ENCODE measurements at places on chromosomes 1 and 21. TPM values are rescaled to one million over a fixed set of nuclear protein-coding genes. Genes with fewer than 3 reads are reported as not detected.

OR2L8 gene
- not detected for total RNA-seq

GRCh38 chr1:109383087-109383779 lies 14.5 kb downstream of the SORT1 start:
- DNase-seq = no peak

DNA sequence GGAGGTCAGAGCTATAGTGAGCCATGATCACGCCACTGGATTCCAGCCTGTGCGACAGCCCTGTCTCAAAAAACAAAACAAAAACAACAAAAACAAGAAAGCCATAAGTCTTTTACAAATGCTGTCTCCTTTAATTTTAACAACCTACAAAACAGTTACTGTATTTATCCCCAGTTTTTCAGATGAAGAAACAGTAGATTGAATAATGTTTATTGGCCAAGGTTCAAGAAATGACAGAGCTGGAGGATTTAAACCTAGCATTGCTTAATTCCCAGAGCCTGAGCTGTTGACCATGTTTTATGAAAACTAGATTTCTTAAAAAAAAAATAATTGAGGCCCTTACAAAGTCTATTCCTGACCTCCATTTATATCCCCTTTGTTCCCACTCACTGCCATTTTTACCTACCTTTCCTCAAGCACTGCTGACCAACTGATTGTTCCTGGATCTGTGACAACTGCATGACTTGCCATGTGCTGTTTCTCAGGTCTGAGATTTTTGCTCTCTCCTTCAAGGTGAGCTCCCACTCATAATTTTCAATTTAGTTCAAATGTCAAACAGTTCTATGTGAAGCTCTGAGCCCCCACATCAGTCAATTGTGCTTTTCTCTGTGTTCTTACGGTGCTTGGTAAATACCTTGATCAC lies 140.8 kb downstream of the CHRM3 start:
- DNase-seq = no peak

GRCh38 chr1:19756480-19756879 lies 43.2 kb downstream of the TMCO4 start:
- DNase-seq = no peak

DNA sequence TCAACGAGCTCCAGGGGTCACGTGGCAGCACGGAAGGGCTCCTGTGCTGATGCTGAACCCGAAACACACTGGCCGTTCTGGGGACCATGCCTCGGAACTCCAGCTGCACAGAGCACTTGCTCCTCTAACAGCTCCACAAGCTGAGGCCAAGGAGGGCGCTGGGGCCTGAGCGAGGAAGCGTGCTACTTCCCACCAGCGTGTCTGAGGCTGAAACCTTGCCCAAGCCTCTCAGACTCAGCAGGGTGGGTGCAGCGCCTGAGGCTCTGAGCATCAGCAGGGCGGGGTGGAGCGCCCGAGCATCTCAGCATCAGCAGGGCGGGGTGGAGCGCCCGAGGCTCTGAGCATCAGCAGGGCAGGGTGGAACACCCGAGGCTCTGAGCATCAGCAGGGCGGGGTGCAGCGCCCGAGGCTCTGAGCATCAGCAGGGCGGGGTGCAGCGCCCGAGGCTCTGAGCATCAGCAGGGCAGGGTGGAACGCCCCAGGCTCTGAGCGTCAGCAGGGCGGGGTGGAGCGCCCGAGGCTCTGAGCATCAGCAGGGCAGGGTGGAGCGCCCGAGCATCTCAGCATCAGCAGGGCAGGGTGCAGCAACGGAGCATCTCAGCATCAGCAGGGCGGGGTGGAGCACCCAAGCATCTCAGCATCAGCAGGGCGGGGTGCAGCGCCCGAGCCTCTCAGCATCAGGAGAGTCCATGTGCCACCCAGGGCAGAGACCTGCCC lies 9.6 kb downstream of the WRAP73 start:
- DNase-seq = no peak

DNA sequence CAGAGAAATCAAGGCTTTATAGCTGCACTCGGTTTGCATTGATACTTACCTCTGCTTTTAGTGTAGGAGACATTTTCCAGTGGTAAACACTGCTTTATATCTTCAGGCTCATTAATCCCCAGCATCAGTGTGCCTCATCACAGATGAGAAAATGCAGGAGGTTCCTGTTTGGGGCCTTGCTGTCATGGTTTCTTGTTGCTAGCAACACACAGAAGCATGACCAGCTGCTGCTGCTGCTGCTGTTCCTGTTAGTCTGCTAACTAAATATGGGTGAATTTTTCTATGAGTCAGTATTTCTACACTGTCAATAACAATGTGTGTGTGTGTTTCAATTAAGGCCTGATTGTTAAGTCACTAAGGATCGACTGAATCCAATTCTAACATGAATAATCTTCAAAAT lies 85.8 kb upstream of the RGS1 start:
- DNase-seq = peak; percentile 36

ZNF593OS gene
- total RNA-seq = not detected

DNA sequence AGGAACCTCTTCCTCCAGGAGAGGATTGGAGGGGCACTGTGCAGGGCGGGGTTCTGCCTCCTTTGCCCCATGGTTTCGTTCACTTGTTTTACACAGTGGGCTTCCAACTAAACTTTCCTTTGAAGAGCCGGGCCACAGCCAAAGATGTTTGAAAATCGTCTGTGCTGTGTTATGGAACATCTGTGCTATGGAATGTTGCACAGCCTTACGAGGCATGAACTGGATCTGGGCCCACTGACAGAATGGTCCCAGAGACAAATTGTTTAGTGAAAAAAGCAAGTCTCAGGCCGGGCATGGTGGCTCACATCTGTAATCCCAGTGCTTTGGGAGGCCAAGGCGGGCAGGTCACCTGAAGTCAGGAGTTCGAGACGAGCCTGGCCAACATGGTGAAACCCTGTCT lies 12.6 kb upstream of the MEF2D start:
- DNase-seq = no peak

DNA sequence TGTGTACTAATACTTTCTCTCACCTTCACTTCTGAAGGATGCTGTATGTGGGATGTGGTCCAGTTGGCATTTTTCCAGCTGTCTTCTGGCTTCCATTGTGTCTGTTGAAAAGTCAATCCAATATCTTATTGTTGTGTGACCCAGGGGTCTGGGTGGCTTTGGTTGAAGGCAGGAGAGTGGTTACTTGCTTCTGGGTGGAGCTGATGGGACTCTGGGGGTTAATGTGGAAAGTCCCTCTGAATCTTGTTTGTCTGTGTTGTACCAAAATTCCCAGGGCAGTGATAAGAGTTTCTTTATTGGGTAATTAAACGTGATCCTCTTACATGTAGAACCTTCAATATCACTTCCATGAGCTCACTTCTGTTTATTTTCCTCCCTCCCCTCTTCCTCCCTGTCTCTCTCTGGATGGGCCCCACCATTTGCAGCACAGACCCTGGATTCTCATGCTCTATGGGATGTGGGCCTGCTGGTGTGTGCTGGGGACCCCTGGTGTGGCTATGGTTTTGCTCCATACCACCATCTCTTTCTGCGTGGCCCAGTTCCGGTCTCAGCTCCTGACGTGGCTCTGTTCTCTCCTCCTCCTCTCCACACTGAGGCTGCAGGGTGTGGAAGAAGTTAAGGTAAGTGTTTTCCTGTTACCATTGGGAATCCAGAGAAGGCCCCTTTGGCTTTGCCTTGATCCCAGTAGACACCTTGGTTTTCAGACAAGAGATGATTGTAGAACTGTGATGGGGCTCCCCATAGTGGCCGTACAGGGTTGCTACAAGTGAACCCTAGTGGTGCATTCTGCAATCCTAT lies 71.5 kb downstream of the HHAT start:
- DNase-seq = peak; percentile 76

GRCh38 chr1:41282679-41283317 lies 40.7 kb upstream of the SCMH1 start:
- DNase-seq = peak; percentile 57

DNA sequence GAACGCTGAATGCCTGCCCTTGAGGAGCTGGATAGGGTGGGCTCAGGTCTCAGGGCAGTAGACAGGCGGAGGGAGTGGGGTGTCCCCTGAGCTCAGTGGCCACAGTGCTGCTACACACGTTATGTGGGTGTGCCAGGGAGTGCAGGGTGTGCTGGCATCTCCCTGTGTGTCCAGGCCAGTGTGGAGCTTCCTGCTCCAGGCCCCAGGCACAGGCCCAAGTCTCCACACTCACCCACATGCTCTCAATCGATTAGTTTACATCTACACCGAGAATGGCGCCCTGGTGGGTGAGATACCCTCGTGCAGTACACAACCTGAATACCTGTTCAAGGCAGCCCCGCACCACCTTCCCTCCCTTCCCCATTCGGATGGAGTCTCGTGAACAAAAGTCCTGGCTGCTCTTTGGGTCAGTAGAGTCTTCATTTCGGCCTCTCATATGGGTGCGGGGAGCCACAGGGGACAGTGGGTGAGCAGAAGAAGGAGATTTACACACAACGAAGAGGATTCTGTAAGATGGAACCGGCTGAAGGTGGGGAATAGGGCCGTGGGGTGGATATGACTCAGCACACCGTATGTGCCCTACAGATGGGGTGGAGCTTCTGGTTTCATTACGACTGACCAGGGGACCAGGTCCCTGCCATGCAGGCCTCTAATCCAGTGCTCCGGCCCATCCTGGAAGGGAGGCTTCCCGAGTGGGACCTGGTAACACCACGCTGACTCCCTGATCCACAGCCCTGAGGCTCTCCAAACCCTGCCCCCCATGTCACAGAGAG lies 93.3 kb downstream of the SPSB1 start:
- peak; percentile 22 for DNase-seq

KCNJ9 gene
- 0.05 TPM for total RNA-seq

NID1 gene
- total RNA-seq = 0.14 TPM

DNA sequence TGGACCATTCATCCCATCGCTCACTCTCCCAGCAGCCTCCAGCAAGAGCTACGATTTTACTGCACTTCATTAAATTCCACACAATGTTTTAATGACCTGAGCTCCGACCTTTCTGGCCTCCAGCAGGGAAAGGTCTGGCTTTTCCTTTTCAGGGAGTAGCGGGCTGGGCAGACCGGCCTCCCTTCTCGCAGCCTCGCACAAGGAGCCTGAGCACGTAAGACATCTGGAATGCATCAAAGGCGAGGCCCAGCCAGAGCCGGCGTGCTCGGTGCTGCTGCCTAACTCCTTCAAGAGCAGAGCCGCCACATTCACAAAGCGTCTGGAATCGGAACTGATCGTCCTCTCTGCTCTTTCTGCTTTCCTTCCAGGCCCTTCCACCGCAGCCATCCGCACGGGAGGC lies 32.5 kb upstream of the FHAD1 start:
- no peak for DNase-seq

DNA sequence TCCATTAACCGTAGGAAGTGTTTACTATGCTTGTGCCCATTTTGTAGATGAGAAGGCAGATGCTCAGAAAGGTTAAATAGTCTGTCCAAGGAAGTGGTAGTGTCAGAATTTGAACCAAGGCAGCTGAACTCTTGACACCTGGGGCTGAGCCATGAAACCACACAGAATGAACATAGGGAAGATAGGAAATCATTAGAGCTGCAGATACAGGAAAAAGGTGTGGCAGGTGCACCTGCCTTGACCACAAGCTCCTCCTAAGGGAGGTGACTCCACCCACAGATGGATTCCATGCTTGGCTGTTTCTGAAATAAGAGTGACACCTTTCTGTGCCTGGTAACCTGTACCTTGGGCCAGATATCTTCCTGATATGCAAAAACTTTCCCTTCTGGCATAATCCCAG lies 69.9 kb upstream of the IGSF21 start:
- no peak for DNase-seq

DNA sequence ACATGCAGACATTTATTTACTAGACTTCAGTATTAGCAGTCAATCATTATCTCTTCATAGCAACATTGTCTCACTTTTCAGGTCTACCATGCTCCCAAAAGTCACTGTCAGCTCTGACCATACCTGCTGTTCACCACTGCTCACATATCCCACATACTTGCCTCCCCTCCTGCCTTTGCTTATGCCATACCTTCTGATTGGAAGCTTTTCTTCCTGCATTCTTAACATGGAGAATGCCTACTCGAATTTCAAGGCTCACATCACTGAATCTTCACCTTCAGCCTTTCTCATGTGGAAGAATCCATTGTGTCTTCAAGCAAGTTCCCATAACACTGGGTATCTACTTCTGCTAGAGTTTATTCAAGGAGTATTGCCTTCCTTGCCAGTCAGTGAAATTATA lies 135.4 kb downstream of the NTNG1 start:
- no peak for DNase-seq

- DNase-seq = no peak
These were observed 43.4 kb downstream of the CNST start for GRCh38 chr1:246609632-246610031.
